Fibroblast of gingiva (primary cell): ENCODE measurements at places on chromosomes 2 and 18.

DNA sequence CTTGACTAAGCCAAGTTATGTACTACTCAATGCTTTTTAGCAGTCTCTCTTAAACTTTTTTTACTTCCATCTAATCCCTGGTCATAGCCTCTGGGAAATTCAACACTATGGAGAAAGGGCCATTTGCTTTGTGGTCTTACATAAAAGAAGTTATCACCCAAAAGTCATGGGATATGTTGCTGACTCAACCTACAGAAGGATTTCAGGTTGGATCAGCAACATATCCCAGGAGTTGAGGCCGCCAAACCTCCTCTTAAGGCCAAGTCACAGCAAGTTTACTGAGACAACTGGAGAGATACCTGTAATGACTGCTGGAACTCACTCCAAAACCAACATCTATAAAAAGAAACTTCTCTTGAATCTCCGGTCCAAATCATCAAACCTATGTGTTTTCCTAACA lies 141.1 kb downstream of the IRS1 start:
- DNase-seq, result no peak

DNA sequence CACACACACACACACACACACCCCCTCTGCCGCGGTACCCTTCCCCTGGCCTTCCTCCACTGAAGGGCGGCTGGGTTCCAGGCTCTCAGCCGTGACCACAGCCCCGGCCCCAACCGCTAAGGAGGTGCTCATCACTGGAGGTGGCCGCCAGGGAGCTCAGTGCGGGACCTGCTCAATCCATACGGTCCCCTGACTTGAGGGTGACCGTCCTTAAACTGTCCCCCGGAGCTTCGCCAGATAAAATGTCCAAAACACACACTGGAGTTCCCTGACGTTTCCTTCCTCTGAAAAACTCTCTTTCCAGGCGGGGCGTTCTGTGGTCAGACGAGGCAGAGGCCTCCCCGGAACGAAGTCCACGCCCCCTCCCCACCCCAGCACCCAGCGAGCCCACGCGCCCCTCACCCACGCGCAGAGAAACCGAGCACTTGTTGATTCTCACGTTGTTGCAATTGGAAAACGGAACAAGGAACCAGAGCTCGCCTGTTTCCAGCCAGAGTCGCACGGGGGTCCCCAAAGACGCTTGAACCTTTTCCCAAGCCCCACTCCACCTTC lies 1.4 kb downstream of the MBP start:
- peak; percentile 24 for DNase-seq

DNA sequence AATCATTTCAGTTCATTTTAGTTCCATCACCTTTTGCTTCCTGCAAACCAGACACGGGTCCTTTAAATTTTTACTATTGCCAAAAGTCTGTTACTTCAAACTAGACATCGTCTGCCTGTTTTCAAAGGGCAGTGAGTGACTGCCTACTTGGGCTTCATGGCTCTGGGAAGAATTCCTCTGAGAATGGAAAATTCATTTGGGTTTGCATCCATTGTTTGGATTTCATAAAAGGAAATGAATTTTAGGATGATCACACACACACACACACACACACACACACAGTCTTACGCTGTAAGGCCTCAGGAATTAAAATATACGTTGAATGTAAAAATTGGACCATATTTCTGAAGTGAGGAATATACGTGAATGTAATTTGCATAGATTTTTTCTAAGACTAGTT lies 1584.3 kb upstream of the ACVR2A start:
- no peak for DNase-seq

DNA sequence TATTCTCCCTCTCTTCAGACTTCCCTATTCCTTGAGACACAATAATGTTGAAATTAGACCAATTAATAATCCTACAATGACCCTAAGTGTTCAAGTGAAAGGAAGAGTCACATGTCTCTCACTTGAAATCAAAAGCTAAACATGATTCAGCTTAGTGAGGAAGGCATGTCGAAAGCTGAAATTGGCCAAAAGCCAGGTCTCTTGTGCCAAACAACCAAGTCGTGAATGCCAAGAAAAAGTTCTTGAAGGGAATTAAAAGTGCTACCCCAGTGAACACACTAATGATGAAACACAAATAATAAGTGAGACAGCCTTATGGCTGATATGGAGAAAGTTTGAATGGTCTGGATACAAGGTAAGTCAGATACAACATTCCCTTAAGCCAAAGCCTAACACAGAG lies 115.4 kb downstream of the PXDN start:
- DNase-seq, result peak; percentile 93

GRCh38 chr2:114128263-114128662 lies 238.4 kb downstream of the ACTR3 start:
- DNase-seq, result no peak

DNA sequence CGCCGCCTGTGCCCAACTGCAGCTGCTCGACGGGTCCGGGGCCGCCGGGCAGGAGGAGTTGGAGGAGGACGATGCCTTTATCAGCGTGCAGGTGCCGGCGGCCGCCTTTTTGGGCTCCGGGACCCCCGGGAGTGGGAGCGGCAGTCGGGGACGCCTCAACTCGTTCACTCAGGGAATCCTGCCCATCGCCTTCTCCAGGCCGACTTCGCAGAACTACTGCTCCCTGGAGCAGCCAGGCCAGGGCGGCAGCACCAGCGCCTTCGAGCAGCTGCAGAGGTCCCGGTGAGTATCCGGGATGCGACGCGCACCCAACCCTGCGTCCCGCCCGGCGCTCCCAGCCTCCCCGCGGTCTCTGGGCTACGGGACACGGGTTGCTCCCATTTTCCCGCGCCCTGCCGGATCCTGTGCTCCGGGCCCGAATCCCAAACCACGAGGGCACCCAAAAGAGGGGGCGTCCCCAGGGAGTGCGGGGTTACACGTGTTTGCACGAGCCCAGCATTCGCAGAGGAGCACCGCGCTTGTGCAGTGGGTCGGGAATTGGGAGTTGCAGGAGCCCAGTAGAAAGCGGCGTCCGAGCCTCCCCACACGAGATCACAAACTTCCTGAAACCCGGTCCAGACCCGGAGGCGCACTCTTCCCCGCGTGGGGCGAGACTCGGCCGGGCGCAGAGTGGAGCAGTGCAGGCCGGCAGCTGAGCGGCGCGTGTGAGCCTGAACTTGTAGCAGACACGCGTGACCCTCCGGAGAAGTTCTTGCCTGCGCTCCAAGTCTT lies 1.2 kb downstream of the CABLES1 start:
- DNase-seq, result peak; percentile 38

DNA sequence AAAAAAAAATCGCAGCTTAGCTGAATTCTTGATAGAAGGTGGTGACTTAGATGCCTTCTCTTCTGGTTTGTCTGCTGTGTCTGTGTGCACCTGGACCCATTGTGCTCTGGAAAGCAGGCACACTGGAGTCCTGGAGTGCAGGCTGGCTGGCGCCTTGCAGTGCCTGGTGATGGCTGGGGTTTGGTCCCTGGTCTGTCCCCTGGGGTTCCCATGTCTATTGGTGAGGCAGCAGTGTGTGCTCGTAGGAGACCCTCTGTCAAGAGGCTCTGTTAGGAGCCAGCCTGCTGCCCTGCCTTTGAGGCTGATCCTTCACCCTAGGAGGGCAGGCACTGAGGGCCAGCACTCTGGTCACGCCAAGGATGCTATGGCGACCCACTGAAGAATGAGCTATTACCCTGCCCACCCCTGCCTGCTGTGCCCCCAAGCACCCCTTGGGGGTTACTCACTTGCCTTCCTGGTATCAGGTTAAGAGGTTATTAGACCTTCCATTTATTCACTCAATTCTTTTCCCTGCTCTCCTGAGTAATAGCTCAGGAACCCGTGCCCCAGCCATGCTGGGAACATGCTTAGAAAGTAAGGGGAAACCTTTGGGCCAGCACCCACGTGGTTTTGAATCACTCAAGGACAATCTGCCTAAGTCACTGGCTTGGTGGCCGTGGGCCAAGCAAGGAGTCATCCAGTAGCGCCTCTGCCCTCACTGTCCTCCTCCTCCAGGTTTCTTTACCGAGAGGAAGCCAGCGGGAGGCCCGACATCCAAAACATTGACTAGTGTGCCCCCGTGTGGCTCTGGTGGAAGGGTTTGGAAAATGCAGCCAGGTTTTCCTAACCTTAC lies 284.5 kb downstream of the PRKCE start:
- peak; percentile 99 for DNase-seq

GRCh38 chr2:58633613-58634365 lies 392.7 kb upstream of the FANCL start:
- DNase-seq, result peak; percentile 4

GRCh38 chr18:26624443-26624842 lies 76.1 kb upstream of the KCTD1 start:
- no peak for DNase-seq

GRCh38 chr2:110793034-110793433 lies 60.7 kb downstream of the ACOXL start:
- DNase-seq, result no peak

DNA sequence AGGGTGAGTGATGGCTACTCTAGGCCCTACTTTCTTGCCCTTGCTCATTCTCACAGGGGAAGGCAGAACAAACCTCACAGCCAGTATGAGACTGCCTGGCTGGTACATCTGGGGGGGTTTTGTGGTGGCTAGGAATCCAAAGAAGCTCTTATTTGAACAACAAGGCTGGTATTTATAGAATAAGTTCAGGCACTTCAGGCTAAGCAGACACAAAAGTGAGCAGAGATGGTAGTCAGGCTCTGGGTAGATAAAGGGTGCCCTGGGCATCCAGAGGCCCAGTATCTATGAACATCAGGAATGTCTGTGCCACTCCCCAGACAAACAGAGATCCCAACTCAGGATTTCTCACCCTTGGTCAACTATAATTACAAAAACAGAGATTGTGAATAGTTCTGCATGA lies 57.2 kb upstream of the RTN4 start:
- peak; percentile 41 for DNase-seq

DNA sequence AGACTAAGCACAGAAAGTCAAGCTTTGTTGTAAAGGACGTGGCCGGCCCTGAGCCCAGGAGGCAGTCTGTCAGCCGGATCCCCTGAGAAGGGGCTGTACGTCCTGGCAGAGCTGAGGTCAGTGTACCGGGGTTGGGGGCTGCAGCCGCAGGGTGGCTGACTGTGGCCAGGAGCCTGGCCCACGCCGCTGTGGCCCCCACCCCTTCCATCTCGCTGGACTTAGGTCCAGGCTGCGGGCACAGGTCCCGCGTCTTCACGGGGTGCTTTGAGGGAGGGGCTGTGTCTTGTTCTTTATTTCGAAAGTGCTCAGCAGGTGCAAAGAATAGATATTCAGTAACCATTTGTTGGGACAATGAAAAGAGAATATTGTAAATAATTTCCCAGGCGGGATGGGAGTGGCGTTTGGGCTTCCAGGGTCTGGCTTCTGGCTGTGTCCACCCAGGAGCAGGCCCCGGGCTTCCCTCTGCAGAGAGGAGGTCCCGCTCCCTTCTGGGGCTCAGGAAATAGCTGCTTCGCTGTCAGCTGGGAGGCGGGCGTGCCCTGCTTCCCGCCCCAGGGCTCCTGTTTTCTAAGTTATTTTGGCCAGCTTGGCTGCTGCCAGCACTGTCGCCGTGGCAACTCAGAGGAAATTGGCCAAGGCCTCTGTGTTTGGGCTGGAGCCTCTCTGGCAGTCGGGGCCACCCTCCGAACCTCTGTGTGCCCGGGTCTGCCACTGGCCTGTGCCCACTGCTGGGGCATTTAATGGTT lies 7.4 kb downstream of the NFATC1 start:
- peak; percentile 61 for DNase-seq

DNA sequence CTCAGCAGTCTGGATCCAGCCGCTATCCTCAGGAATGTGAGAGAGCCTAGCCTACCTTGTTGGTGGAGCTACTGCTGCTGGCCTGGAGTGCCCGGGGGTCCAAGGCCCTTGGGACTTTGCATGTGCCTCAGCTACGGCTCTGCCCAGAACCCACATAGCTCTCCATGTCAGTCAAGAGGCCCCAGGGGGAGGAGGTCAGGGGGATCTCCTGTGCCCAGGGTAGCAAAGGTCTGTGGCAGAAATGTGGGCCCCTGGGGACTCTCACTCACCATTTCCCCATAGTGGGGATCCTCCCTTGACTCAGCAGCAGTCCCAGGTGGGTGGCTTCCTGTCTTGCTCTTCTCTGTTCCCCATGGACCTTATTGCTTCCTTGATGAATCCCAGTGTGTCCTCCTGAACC lies 342.7 kb upstream of the CHAC2 start:
- no peak for DNase-seq

DNA sequence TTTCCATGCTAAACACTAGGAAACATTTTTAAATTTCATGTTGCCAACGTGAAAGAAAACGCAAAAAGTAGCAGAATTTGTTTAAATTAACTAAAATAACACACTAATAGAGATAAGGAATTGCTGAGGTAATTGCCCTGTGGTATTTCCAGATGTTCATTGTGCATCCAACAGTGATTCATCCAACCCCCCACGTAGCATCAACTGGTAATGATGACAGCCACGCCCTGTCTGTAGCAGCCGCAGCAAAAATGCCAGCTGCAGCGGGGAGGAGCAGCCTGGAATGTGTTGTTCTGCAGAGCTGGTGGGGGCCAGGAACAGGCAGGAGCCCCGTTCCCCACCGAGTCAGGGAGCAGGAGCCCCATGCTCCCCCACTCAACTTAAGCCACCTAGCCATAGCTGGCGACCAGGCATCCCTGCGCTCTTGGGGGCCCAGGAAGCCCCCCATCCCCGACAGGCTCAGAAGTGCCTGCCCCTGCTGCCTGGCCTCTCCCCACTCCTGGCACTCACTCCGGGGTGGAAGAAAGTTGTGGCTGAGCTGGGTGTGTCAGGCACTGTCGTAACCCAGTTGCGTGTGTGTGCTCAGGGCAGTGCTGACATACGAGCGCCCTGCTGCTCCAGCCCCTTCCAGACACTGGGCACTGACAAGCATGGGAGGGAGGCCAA lies 695.1 kb upstream of the ACVR2A start:
- DNase-seq, result peak; percentile 36

- no peak for DNase-seq
Observed at GRCh38 chr2:112187805-112188596, 49.8 kb downstream of the FBLN7 start.
